Right forelimb (tissue), 1 donor: ENCODE measurements at places on chromosomes 2 and 18.

DNA sequence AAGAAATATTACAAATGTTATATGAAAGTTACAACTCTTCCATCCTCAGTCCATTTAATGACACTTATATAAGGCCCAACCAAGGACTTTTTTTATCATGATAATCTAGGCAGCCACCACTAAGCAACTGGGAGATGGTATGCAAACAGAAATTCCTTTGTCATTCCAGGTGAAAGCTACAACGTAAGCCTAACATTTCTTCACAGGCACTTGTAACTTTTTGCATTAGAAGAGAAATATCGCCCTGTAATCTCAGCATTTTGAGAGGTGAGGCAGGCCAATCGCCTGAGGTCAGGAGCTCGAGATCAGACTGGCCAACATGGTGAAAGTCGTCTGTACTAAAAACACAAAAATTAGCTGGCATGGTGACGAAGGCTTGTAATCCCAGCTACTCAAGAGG is 581.2 kb upstream of the SLC8A1 start:
- DNase-seq, result no peak

GRCh38 chr2:218005028-218005427 is 2.2 kb upstream of the TNS1 start:
- no peak for DNase-seq

GRCh38 chr2:173766537-173767289 is 198.5 kb downstream of the SP3 start:
- DNase-seq, result no peak

DNA sequence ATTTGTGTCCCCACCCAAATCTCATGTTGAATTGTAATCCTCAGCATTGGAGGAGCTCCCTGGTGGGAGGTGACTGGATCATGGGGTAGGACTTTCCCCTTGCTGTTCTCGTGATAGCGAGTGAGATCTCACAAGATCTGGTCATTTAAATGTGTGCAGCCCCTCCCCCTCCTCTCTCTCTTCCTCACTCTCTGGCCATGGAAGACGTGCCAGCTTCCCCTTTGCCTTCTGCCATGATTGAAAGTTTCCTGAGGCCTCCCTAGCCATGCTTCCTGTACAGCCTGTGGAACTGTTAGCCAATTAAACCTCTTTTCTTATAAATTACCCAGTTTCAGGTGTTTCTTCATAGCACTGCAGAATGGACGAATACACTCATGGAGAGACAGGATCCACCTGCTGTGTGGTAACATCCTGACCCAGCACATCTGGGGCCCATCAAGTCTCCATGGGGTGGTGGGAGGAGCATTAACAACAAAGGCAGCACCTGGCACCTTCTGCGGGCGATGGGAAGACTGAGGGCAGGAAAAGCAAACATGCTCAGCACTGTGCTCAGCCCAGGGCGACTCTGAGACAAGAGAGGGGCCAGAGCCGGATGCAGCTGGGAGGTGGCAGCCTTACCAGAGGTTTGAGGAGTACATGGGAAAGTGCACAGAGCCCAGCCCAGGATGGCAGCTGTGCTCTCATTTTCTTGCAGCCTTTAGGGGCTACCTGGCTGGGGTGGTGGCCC is 16.2 kb upstream of the ALPP start:
- peak; percentile 12 for DNase-seq

DNA sequence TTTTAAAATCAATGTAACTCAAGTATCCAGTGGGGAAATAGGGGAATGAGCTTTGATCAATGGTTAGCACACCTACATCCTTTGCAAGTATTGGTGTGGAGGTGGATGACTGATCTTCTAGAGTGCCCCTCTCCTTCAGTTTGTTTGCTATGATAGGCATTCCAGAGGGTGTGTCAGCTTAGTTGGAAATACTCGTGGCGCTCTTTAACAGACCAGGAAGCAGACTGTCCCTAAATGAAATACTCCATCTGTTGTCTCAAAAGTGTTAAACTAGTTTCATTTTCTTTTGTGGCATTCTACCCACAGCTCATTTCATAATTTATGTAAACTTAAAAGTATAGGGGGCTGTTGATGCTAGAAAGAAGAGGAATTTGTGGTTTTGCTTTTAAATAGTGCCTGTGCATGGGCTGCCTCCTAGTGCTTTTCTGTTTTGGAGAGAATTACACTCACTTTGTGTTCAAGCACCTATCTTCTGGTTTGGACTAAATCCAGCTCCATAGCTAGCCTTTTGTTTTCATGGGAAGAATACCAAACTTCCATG is 66.2 kb downstream of the STAT1 start:
- no peak for DNase-seq

GRCh38 chr2:173048897-173049661 is 26.6 kb upstream of the MAP3K20 start:
- DNase-seq, result no peak

GRCh38 chr2:173130496-173131465 is 55.1 kb downstream of the MAP3K20 start:
- DNase-seq, result no peak

DNA sequence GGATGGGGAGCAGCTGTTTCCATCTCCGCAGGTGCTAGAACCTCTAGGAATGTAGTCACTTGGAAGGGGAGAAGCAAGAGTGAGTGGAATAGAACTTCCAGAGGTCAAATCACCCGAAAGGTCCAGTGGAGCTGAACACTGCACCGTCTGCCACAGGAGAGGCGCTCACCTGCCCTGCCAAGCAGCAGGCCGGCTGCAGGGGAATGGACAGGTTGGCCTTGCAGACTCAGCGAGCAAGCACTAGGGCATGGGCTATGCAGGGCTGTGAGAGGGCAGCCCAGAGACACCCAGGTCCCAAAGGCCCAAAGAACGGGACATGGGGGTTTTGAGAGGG is 214.2 kb downstream of the TNS1 start:
- no peak for DNase-seq

GRCh38 chr2:192087398-192087958 is 107.3 kb downstream of the TMEFF2 start:
- DNase-seq, result no peak

- no peak for DNase-seq
These were observed 102.4 kb upstream of the ZFP36L2 start for GRCh38 chr2:43328832-43329231.

- DNase-seq, result no peak
These were observed 255.3 kb downstream of the THSD7B start for GRCh38 chr2:137020452-137021196.

- DNase-seq, result no peak
These were observed 25.7 kb downstream of the TPO start for GRCh38 chr2:1438972-1439371.

DNA sequence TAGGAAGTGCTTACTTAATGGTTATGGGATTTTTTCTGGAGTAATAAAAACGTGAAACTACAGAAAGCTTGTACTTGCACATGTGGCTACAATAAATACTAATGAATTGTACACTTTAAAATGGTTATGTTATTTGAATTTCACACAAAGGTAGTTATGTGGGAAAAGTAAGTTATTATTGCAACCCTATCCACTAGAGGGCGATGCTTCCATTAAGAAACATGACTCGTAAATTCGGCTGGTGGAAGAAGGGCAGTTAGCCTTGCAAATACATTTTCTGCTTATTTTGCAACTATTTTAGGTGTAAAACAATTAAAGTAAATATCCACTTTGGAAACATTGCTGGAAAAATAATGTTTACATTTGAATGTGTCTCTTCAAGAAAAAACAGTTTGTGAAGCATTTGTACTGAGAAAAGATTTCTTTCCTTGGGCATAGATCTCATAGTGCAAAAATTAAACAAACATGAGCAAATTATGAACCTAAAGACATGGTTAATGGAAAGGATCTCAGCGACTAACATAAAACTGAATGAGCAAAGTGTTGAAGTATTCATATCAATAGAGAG is 68.1 kb upstream of the CSRNP3 start:
- DNase-seq, result no peak

DNA sequence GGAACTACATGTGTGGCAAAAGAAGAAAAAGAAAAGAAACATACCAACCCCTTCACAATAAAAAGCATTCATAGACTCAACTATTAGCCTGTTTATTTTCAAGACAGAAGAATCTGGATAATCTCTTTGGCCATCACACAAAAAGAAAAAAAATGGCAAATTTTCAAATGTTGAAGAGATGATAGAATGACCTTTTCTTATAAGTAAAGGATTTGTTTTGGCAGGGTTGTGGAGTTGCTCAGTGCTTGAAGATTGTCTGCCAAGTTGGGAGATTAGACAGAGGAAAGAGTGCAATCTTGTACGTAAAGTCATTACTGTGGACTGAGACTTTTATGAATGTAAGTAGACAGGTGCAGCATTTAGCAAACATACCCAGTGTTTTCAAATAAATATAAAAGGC is 18.5 kb upstream of the FAM171B start:
- DNase-seq, result no peak

GRCh38 chr2:11539317-11540147 is 5.7 kb downstream of the GREB1 start:
- DNase-seq, result no peak

DNA sequence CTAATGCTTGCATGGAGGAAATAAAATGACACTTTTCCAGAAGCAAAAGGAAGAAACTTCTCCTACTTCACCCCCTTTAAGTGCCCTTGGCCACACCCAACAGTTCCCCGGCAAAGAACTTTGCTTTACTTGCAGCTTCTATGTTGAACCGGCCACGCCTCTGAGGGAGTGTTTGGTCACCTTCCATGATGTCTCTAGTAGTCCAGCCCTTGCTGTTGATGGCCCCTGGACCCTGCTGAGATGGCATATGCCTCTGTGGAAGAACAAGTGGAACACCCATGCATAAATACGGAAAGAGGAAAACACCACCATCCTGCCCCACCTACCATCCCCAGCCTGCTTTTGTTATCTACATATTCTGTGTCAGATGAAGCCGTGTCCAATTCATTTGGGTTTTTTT is 218.3 kb upstream of the POU3F3 start:
- DNase-seq, result no peak

DNA sequence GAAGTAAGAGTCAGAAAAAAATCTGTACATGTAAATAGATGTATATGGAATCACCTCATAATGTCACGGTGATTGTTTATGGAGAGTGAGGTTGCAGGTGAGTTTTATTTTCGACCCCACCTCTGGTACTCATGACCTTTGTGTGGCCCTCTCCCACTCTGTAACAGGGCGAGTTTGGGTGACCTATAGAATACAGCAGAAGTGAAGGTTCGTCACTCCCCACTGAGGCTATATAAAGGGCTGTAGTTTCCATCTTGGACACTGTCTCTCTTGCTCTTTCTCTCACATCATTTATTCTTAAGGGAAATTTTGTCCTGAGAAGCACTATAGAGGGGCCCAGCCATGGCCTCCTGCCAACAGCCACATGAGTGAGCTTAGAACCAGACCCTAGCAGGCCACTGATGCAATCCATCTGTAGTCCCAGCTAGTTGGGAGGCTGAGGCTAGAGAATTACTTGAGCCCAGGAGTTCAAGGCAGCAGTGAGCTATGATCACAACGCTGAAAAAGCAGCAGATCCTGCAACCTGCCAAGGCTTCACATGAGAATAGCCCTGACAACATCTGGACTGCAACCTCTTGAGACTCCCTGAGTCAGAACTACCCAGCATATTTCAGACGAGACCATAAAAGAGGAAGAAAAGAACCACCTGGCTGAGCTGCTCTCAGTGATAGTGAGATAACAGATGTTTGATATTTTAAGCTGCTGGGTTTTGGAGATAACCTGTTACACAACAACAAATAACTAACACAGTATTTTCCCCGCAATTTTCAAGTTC is 74.3 kb upstream of the SLC1A4 start:
- no peak for DNase-seq

GRCh38 chr2:8388781-8389180 is 293.1 kb upstream of the ID2 start:
- no peak for DNase-seq

DNA sequence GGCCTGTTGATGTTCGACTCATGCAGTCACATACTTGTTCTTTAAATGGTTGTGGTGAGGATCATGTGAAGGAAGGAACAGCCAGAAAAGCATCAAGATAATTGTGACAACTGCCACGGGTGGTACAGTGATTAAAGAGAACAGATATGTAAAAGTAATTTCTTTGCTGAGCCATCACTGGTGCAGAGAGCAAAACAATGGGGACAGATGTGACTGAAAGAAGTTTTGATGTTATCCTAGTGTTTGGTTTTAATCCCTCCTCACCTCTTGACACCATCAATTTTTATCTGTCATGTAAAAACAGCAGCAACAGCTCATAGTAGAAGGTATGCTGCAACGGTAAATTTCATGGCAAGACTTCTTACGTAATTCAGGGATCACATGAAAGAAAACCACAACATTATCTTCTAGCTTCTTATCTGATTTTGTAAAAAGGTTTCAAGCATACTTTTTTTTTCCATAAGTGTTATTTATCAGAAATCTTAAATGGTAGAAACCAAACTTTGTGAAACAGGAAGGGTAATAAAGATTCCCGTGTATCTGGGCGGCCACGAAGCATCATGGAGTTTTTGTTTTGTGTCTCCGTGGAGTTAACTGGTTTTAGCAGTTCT is 65.2 kb downstream of the PLCL1 start:
- DNase-seq, result no peak

GRCh38 chr2:10159086-10159485 is 36.5 kb downstream of the RRM2 start:
- DNase-seq, result peak; percentile 30

GRCh38 chr2:118062048-118062447 is 26.2 kb upstream of the INSIG2 start:
- no peak for DNase-seq

GRCh38 chr2:24744356-24744755 is 48.8 kb downstream of the PTRHD1 start:
- no peak for DNase-seq

GRCh38 chr2:85751627-85752026 is 2.2 kb upstream of the ATOH8 start:
- no peak for DNase-seq

DNA sequence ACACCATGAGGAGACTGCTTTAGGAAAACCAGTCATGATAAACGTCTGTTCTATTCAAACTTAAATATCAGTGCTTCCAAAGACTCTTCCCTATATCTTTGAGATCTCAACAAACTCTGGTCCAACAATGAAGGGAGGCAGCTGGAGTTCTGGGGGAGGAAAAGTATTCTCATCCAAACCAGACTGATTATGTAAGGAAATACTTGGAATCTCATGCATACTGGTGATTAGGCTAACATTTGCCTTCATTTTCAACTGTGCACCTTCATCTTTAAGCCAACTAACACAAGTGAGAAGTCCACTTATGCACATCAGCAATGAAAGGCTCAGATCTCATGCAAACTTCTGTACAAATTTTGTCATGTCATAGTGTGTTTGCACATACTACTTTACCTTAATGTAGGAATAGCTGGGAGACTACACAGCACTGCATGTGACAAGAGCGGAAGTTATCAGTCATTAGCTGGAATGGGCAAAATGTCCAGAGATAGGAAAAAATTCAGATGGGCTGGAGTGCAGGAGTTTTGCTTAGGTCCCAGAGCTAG is 67.5 kb upstream of the STK17B start:
- DNase-seq, result no peak
